Cerebellum (tissue), 4 donors: ENCODE measurements at places on chromosomes 16 and 17. TPM values are rescaled to one million over a fixed set of nuclear protein-coding genes. Genes with fewer than 3 reads are reported as not detected.

DNA sequence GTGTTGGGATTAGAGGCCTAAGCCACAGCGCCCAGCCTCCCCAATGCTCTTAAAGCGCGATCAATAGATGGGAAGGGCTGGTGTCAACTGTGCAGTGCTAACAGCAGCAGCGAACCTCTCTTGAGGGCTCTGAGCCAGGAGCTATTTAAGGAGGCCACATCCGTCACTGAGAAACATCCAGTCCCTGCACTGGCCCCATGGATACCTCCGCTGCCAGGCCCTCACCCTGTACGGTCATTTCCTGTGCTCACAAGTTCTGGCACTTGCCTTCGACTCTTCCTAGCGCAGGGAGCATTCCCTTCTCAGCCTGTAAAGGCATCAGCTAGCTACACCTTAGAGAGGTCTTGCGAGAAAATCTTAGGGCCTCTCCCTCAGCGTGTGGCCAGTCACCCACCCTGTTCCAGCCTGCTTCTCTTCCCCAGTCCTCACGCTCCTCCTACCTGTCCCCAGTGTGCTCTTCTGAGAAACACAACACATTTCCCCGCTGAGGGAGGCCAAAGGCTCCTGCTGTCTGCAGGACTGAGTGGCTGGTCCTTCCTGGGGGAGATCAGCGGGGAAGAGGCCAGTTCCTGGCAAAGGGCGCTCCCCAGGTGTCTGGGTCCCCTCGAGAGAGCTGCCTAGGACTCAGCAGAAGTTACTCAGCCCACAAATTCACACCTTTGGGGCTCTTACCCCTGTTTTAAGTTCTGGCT lies 28.6 kb downstream of the GTF3C1 start:
- DNase-seq = no peak

The HS3ST4 gene
- 3.6 TPM for total RNA-seq

- DNase-seq = no peak
Measured at GRCh38 chr16:67482233-67482924, 968 bp downstream of the AGRP start.

The KRTAP2-3 gene
- total RNA-seq = not detected

The TLCD3A gene
- total RNA-seq = 16.2 TPM

DNA sequence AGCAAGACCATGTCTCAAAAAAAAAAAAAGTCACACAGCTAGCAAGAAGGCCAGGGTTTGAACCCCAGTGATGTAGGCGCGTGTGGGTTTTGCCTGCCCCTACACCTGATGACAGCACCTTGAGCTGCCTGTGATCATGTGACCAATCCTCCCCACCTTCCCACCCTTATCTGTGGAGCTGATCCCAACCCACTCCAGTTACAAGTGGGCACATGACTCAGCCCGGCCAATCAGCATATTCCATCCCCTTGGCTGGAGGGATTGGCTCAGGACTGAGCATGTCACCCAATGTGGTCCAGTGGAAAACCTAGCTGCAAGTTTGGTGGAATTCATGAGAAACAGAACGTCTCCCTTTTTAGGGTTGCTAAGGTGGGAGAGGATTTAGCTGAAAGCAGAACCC lies 6.6 kb downstream of the TMEM114 start:
- DNase-seq = no peak

The CLEC18C gene
- total RNA-seq = 2.3 TPM

The EVI2B gene
- 0.36 TPM for total RNA-seq

The TBC1D3L gene
- 12.0 TPM for total RNA-seq

DNA sequence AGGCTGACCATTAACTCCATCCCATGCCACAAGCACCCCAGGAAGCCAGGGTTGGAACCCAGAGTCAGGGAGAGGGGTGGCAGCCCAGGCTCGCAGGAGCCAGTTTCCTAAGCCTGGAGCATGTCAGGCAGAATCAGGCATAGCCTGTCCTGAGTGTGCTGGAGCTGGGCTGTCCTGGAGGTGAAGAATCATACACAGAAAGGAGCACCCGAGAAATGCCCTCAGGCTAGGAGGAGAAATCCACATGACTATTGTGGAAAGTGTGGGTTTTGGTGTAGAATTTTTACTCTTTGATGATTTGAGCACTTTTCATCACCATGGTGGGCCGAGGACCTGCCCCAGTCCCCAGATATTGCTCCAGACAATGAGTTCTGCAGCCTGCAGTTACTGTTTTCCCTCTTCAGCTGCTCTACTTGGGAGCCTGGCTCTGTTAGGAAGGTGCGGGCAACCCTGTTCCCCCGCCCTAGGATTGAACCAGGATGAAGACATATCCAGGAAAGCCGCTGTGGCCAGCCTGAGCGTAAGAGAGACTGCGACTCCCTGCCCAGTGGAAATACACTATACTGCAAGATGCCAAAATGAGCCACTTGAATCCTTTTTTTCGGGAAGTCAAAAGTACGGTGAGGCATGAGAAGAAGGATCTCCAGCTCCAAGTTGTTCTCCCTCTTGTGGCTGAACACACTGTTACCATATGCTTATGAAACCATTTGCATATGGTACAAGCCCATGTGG lies 29.0 kb upstream of the HEATR6 start:
- no peak for DNase-seq

DNA sequence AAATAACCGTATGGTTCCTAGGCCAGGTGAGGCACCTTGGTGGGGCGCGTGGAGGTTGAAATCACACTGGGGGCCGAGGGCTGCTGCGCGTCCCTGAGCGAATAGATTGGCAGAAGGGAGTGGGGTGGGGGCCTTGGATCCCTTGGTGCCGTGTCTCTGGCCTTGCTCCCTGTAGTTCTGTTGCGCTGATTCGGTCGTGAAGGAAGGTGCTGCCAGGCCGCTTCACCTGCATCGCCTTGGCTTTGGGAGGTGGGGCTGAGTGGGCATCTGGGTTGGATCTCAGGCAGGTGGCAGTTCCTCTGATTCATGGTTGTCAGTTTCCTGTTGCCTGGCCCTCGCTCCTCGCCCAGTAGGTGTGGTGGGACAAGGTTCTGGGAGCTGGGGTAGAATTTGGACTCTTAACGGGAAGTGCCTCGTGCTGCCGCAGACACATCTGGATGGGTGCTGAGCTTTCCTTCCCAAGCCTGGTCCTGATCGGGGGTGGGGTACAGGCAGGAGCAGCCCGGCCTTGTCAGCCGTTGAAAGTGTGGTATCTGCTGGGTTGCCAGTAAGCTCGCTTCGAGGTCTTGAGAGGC lies 30.1 kb downstream of the PGS1 start:
- no peak for DNase-seq

GRCh38 chr16:14238756-14239155 lies 167.6 kb downstream of the MRTFB start:
- no peak for DNase-seq

DNA sequence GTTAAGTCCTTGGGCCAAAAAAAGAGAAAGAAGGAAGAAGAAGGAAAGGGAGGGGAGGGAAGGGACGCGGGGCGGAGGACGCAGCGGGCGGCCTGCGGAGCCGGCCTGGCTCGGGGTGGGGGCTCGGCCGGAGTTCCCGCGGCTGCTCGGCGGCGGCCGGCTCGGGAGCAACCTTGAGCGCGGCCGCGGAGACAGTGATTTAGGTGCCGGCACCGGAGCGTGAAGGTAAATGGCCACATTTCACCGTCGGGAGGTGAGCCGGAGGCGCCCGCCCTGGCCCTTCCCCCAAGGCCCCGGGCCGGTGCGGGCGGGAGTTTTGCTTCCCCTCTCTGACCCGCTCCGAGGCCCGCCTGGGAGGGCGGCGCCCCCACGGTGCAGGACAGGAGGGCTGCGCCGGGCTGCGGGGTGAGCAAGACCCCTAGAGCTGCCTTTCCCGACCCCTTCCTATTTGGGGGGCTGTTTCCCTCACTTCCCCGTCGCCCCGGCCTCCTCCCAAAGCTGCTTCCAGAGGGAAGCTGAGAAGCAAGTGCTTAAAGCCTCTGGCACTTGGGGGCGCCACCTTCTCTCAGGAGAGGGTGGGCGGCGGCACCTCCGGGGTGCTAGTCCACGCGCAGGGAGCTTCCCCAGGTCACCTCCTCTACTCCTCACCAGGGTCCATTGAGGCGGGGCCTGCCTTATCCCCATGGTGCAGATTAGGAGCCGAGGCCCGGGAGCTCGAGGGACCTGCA lies 56.5 kb downstream of the MRM1 start:
- DNase-seq = peak; percentile 18

DNA sequence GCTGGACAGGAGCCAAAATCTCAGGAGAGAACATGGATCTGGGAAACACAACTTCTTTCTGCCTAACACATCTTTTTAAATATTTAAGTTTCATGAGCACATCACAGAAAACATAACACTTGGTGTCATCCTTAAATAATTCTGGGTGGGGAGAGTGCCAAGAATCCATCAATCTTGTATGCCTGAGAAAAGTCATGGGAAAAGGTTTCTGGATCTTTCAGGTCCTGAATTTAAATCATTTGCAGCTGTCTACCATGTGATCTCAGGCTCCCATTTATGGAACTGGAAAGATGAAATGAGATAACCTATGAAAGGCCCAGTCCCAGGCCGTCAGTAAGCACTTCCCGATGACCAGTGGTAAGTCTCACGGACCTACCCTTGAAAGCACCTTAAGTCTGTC lies 15.1 kb downstream of the CDH11 start:
- no peak for DNase-seq

DNA sequence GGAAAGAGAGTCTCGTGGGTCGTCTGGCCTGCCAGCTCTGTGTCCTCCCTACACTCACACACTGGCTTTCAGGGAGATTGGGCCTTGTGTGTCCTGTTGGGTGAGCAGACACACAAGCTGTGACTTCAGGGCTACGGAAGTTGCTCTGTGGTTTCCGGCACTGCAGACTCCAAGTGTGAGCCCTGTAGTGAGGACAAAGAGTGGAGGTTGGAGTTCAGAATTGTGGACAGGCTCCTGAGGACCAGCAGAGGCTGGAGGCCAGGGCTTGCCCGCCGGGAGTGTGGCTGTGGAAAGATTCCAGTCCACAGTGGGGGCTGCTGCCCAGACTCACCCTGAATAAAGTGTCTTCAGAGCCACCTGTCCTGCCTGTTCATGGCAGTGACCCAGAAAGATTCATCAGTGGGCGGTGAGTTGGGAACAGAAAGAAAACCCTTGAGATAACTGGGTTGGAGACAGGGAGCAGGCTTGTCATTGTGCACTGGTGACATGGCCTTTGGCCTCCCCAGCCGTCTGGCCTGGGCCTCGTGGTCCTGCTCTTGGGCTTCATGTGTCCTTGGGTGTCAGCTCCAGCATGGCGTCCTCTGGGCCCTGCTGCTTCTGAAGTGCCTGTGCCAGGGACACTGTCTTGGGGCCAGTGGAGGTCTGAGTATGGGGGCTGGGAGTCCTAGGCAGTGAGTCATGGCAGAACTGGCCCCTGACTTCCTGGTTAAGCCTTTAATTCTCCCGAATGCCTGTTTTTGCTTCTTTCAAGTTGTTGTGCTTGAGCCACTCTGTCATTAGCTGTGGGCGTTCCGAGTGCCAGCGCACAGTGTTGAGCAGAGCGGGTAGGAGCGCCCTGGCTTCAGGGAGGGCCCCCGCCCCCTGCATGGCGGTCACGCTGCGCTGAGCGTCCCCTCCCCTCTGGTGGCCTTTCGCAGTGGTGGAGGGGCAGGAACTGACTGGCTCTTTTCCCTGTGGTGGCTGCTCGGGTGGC lies 19.9 kb upstream of the ZNF750 start:
- peak; percentile 30 for DNase-seq

- DNase-seq = no peak
Measured at GRCh38 chr17:67687511-67687910, 30.2 kb upstream of the NOL11 start.

The IRF8 gene
- 3.7 TPM for total RNA-seq

The C16orf89 gene
- 6.9 TPM for total RNA-seq

GRCh38 chr17:57068222-57068658 lies 16.8 kb upstream of the AKAP1 start:
- no peak for DNase-seq

GRCh38 chr17:21098934-21099689 lies 27.7 kb upstream of the DHRS7B start:
- peak; percentile 88 for DNase-seq

The PDE6G gene
- total RNA-seq = not detected

The TEKT3 gene
- total RNA-seq = 0.82 TPM

The MAPT gene
- 90.3 TPM for total RNA-seq

DNA sequence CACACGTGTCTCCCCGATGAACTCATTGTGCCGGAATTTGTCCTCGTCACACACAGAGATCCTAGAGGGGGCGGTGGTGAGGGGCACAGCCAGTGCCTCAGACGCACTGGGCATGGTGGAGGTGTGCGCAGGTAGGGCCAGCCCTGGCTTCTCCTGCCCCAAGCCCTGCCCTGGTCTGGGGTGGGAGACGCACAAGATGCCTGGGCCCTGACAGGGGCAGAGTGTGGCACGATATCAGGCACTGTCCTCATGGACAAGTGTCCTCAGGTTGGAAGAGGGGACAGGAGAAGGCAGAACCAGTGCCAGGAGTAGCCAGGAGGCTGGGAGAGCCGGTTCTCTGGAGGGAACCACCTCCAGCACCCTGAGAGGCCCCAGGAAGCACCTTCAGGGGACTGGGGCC lies 20.0 kb downstream of the DOC2B start:
- no peak for DNase-seq

- DNase-seq = no peak
Measured at GRCh38 chr16:84689111-84689510, 10.7 kb upstream of the USP10 start.
